Diencephalon (tissue), 1 donor: ENCODE measurements at places on chromosomes 4 and X. TPM values are rescaled to one million over a fixed set of nuclear protein-coding genes. Genes with fewer than 3 reads are reported as not detected.

Gene PRR32
- total RNA-seq, result not detected

Gene MAGEA9B
- not detected for total RNA-seq

Gene ELOVL6
- 40.8 TPM for total RNA-seq

Gene AKAP4
- not detected for total RNA-seq

Gene CLDN22
- not detected for total RNA-seq

Gene POU4F2
- not detected for total RNA-seq

Gene GYG2
- 17.8 TPM for total RNA-seq

Gene RS1
- total RNA-seq, result not detected

Gene APOOL
- 12.5 TPM for total RNA-seq

Gene PAGE1
- not detected for total RNA-seq

Gene MAGEA4
- not detected for total RNA-seq

Gene PF4V1
- 1.6 TPM for total RNA-seq

Gene TEX28
- not detected for total RNA-seq

Gene CYTL1
- 0.69 TPM for total RNA-seq

Gene SSX3
- not detected for total RNA-seq

Gene HSD17B13
- total RNA-seq, result 0.69 TPM

Gene FAM200B
- 65.7 TPM for total RNA-seq

Gene ANXA3
- total RNA-seq, result 24.7 TPM

Gene NXF2
- 0.23 TPM for total RNA-seq

Gene CASP3
- total RNA-seq, result 70.8 TPM

Gene MTNR1A
- 2.8 TPM for total RNA-seq

Gene PDZD4
- 125 TPM for total RNA-seq

Gene OR13H1
- total RNA-seq, result not detected
